ENCODE measurements at places on chromosomes 1 and 21.

- no peak for DNase-seq
These were observed 447.6 kb upstream of the PRMT6 start for GRCh38 chr1:106608841-106609240.

DNA sequence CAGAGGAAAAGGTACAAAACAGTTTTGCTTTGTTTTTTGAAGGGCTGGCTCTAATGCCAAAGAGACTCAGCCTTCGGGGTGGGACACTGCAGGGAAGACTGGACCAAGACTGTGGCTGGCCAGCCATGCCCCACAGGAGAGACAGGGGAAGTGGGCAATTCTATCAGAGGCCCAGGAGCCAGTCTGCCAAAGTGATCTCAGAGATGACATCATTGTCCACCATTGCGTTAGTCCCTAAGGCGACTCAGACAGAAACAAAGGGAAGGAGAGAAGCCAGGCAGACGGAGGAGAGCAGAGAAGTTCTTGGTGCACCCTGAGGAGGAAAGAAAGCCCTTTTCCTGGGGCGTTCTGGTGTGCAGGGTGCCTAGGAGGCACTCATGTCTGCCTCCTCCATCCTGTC, 26.4 kb downstream of the OPTC start:
- DNase-seq = no peak

DNA sequence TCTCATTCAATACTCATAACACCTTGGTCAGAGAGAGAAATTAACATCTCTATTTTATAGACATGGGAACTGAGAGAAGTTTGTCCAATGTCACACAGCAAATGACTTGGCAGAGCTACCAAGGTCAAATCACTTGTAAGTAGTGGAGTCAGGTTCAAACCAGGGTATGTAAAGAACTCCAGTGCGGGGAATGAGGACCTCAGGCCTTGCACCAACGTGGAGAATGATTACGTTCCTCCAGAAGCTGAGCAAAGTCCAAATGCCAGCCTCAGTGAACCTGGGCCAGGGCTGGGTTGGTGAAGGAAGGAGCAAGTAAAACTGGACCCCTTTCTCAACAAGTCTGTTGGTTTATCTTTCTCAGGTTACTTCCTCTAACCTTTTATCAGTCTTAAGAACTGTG, 1.8 kb upstream of the CSF1 start:
- no peak for DNase-seq

DNA sequence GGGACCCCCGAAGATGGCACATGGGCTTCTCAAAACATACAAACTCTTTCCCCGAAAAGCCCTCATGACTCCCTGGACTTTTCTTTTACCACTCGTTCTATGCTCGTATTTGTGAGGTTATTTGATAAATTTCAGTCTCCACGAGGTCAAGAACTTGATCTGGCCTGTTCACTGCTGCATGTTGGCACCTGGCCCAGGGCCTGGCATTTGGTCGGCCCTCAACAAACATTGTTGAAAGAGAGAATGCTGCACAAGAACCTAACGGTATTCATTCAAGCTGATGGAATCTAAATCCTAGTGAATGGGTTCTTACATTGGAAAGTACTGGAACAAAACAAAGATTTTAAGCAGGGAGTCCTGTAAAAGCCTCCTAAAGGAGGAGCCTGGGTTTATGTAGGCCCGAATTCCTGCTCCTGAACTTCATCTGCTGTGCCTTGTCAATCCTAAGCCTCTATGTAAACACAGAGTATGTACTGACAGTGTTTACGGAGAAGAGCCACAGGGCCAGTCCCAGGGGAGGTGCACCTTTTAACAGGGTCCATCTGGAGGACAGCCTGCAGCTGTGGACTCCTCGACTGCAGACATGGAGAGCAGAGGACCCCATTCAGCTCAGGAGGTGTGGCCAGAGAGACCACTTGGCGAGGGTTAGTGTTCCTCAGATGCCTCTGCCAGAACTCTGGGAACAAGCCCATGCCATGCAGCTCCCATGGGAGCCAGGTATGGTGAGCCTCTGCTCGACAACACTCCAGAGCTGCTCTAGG, 46.9 kb downstream of the L1TD1 start:
- no peak for DNase-seq

DNA sequence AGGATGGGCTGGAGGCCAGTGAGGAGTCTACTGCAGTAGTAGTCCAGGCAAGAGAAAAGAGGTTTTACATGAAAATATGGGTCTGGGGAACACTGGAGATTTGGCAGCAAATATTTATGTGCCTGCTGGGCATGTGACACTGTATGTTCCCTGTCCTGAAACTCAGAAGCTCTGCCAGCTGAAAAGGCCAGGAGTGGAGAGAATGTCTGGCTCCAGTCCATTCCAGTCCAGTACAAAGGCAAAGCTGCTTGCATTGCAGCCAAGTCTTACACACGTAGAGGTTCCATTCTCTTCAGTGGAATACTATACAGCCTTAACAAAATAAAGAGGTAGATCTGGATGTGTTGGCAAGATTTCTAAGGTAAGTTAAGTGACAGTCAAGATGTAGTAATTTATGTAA, 7.5 kb upstream of the YBX1 start:
- DNase-seq = no peak

GRCh38 chr1:147618077-147618569, 52.2 kb downstream of the ACP6 start:
- no peak for DNase-seq

DNA sequence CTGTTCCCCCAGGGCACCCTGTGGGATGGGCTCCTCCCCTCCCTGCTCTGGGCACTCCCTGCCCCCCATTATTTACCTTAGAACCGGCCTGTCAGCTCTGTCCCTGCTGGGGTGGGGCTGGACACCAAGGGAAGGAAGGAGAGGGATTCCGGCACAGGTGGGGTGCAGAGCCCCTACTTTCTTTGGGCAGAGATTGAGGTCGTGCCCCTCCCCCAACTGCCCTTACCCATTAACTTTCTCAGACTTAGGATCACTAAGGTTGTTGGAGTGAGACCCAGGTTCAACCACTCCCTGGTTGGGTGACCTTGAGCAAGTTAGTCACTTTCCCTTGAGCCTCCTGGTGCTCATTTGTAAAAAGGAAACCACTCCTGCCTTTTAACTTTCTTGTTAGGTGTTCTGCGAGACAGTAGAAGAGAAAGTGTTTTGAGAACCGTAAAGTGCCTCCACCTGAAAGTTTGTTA, 57.0 kb upstream of the SYNC start:
- no peak for DNase-seq

GRCh38 chr1:8239039-8239305, 78.9 kb upstream of the SLC45A1 start:
- DNase-seq = no peak

GRCh38 chr21:31279986-31280385, 64.1 kb downstream of the TIAM1 start:
- DNase-seq = no peak

GRCh38 chr21:15309022-15309590, 244.3 kb upstream of the NRIP1 start:
- no peak for DNase-seq

- no peak for DNase-seq
These were observed 531 bp downstream of the TSPEAR start for GRCh38 chr21:44710756-44711326.

DNA sequence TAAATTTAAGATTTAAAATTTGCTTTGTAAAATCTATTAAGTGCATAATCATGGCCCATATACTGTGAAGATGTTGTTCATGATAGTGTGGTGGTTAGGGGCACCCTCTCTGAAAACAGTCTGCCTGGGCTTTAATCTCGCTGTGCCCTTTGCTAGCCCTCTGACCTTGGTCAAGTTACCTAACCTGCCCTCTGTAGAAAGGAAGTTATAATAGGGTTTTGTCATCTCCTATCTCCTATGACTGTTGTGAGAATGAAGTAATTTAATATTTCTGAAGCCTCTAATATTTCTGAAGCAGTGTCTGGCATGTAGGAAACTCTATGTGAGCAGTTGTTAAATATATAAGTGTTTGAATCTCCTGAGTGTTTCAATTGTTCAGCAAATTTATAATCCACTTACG, 116.6 kb upstream of the IVNS1ABP start:
- DNase-seq = no peak

DNA sequence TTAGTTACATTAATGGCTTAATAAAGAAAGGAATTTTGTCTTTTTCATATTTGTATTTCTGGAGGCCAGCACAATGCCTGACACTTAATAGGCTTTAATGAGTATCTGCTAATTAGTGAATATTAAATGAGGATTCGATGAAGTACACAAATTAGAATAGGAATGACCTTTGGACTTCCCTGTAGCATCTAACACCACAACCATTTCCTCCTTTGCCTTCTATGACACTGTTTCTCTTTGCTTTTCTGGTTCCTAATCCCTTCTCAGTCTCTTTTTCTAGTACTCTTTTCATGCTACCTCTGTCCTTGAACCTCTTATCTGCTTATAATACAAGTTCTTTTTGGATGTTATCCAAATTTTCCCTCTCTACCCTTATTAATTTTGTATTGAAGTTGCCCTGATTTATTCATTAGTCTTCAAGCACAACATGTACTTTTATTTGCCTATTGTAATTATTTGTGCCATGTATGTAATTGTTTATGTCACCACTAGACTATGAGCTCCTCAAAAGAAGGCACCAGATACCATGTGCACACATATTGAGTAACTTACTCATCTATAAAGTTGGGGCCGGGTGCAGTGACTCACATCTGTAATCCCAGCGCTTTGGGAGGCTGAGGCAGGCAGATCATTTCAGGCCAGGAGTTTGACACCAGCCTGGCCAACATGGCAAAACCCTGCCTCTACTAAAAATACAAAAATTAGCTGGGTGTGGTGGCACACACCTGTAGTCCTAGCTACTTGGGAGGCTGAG, 23.8 kb downstream of the RPS27 start:
- no peak for DNase-seq

DNA sequence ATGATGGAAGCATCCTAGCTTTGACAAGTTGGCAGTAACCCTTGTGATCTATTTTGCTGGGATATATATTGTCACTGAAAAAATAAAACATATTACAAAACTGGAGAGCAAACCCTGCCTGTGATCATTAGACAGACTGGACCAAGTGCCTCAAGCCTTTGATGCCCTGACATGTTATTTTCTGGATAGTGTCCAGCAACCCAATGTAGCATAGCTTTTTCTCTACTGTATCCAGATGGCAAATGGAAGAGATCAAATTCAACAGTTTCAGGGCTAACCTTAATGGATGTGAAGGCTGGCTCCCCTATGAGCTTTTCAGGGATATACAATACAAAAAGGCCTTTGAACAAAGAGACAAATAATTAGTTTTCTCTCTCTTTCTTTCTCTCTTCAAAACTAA, 25.1 kb downstream of the WARS2 start:
- no peak for DNase-seq

DNA sequence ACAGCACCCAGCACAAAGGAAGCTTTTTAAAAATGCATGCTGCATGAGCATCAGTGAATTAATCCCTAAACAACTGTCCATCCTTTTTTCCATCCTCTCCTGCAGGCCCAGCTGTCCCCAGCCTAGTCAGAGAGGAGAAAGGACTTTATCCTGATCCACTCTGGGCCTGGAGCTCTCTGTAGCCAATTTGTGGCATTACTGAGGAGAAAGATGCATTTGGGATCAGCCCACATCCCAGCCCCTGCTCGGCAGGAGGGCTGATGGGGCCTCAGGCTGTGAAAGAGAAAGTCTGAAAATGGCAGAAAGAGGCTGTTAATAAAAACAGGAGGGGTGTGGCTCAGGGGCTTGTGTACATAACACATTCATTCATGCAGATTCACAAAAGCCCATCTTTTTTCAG, 37.5 kb upstream of the ATP2B4 start:
- DNase-seq = no peak

GRCh38 chr21:24823247-24823646, 784.0 kb downstream of the MRPL39 start:
- DNase-seq = no peak

DNA sequence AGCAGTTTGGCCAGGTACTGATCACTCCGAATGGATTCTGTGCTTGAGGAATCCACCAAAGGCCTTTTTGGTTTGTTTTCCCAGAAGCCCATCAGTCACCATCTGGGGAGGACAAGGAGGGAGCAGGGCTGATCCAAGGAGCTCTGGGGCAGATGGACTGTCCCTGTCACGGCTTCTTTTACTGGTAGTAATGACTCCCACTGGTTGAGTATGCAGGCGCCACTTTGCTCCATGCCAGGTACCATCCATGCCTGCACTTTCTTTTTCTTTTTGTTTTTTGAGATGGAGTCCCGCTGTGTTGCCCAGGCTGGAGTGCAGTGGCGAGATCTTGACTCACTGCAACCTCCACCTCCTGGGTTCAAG, 101.7 kb downstream of the UBIAD1 start:
- DNase-seq = no peak

DNA sequence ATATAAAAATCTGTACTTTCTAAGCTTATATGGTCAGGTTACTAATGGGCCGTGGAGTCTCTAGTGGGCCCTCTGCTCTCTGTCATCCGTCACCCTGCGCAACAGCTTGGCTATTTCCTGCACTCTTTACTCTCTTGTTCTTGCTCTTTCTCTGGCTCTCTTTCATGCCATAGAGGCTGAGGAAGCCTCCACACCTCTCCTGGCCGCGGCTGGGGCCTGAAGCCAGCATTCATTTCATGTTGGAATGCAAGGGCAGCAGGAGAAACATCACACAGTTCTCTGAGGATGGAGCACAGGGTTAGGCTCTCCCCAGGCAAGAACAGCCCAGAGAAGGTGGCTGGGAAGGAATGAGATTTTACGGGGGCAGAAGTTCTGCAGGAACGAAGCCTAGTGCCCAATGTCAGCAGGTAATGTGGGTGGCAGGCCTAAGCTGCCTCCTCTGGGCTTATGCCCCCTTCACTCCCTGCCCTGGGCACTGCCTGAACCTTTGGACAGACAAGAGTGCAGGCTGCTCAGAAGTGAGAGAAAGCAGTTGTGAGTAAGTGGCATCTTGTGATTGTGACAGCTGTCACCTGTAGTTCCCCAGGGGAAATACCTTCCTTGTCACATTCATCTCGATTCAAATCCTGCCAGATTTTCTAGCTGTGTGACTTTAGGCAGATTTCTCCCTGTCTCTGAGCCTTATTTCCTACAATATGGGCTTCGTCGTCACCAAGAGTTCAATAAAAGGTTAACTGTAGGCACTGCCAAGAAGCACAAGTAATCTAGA, 3.6 kb upstream of the FHAD1 start:
- no peak for DNase-seq

DNA sequence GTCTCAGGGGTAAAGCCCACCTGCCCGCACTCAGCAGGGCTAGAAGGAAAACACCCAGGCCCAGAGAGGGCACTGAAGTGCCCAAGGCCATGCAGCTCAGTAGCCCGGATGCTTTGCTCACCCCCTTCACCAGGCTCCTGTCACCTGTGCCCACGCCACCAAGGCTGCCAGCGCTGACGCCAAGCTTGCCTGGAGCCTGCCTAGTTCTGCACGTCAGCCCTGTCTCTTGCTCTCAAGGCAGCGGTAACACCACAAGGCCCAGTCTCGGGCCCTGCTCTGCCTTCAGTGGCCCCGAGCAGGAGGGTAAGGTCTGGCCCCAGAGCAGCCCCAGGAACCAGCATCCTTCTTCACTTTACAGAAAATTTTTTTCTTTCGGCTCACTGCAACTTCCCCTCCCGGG, 7.7 kb downstream of the TMEM63A start:
- no peak for DNase-seq

GRCh38 chr1:5223206-5223605, 568.8 kb downstream of the AJAP1 start:
- DNase-seq = no peak

DNA sequence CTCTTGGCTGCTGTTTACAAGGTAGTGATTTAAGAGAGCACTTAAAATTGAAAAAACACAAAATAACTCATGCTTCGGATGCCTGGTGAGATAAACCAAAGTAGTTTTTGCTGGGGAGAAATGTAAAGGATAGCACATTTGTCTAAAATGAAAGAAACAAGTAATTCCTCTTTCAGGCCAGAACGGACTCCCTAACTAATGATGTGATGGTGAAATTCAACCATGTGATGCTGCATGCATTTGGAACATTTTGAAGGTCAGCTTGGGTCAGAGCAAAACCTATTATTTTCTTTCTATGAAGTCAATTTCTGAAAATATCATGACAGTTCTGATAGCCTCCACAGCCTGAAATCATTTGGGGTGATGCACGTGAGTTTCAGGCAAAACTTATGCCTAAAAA, 27.6 kb downstream of the NMNAT2 start:
- DNase-seq = no peak

Data from activated CD8-positive, alpha-beta memory T cell treated with anti-CD3 and anti-CD28 coated beads for 48 hours (primary cell).